ENCODE measurements at places on chromosomes 5 and 9.

DNA sequence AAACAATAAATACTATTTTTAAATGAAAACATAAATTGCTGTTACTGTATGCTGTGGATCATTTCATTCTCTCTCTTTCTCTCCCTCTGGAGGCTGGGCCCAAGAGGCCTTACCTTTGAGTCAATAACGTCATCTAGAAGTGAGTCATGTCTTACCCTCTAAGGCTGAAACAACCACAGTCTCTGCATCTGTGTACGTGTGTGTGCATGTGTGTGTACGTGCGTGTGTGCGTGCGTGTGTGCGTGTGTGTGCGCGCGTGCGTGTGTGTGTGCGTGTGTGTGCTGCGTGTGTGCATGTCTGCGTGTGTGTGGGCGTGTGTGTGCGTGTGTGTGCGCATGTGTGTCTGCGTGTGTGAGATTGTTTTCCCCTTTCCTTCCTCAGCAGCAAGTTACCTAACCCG, 13.6 kb upstream of the IL17B start:
- no peak for DNase-seq

DNA sequence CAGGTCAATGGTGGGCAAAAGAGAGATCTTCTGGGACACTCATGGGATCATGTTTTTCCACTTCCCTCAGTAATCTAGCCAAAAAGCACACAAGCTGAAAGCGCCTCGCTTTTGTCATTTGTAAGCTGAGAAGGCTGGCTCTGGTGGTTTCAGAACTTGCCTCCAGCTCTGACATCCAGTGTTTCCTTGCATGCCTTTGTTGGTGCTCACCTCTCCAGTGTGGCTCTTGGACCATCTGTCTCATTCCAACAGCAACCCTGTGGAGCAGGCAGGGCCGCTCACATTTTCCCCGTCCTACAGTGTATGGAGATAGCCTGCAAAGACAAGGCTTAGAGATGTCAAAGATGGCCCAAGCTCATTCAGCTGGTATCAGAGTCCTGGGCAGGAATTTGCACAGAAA, 160.8 kb upstream of the KLF4 start:
- DNase-seq, result no peak

GRCh38 chr5:88808153-88808552, 74.8 kb downstream of the MEF2C start:
- no peak for DNase-seq

GRCh38 chr9:36895744-36896260, 138.3 kb downstream of the PAX5 start:
- DNase-seq, result no peak

DNA sequence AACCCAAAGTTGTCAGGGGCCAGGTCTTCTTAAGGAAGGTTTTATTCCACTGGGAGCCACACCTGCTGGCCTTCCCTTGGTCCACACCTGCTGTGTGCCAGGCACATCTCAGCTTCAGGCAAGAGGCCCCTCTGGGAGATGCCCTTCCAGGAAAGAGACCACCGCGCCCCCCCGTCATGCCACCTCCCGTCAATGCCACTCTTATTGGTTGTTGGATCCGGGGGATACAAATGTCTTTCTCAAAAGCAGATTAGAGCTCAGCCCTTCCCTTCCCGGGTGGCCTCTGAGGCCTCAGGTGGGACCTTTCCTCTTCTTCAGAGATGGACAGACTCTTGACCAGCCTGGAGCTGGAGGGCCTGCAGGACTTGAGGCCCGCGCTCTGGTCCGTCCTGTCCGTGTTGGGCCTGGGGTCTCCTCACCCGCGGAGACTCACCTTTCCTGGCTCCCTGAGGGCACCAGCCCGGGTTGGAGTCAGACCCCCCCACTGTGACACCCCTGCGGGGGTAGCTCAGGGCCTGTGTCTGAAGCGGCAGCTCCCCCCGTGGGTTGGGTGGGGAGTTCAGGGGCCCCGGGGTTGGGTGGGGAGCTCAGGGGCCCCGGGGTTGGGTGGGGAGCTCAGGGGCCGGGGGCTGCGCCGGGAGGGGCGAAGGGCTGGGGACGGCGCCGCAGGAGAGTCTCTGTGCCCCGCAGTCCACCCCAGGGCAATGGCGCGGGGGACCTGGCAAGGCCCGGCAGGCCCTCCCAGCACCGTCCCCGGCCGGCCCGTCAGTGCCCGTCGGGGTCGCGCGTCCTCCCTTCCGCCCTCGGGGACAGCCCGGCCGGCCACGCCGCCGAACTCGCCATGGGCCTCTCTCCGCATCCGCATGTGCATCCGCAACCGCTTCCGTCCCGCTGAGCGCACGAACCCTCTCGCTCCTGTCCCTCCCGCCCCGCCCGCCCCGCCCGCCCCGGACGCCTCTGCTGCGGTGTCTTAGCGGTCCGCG, 3.7 kb upstream of the SLC9A3 start:
- DNase-seq, result peak; percentile 38

GRCh38 chr5:180600554-180601041, 9.3 kb upstream of the SCGB3A1 start:
- DNase-seq, result no peak

DNA sequence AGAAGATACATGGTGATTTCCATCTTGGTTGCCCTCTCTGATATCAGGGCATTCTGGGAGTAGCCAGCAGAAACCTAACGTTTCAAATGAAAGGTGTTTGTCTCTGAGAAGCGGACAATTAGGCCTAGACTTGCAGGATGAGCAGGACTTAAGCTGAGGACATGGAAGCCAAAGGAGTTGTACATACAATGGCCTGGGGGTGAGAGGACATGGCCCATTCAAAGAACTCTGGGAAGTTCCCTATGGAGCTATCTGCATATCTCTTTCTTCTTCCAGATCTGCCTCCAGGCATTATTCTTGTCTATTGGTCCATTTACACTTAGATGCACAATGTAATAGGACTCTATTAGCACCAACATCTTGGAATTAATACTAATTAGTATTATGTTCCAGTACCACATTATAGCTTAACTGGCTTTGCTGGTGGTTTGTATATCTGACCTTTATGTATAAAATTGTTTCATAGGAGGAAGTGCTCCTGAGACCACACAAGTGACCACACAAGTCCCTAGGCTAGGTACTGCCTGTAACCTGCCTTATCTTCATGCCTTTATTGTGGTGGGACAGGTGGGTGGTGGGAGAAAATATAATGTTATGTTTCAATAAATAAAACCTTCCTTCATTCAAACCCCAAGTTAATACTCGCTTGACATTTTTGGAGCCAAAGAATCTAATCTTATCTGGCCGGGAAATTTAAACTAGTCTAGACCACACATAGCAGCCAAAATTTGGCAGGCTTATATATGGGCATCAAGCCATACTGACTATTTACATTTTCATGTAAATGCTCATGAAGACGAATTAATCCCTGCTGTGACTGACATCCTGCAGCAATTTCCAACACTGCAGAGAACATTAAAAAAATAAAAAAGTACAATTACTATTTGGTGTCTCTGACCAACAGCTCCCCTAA, 52.1 kb upstream of the EQTN start:
- DNase-seq, result no peak
